ENCODE measurements at places on chromosomes 13 and 19.

DNA sequence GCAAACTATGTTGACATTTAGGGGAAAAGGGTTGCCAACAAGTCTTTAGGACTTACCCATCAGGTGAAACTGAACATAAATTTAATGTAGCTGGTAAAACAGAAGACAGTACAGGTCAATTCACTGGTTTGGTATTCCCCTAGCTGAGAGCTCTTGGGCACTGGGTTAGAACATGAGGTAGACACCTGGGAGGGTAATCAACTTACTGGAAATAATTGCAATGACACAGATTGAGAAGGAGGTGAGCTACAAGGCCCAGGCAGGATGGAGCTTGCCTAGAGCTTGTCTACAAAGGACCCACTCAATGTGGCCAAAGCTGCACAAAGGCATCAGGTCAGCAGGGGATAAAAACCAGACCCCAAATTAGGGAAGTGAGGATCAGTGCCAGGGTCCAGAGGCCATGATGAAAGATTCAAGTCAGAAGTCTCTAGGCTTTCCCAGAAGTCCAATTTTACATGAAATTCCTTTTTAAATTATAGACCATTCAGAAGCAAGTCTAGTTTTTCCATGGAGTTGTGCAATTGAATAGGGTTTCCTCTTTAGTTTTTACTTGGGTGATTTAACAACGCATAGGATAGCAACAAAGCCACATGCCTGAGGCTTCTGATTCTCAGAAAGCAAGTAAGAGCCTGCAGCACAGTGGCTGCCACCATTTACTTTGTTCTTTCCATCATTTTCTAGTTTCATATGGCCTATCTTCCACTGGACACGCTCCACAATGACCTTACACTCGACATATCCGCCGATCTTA, 194.0 kb downstream of the NDFIP2 start:
- no peak for DNase-seq

GRCh38 chr13:45119469-45119990, 780 bp upstream of the GTF2F2 start:
- DNase-seq, result peak; percentile 16

DNA sequence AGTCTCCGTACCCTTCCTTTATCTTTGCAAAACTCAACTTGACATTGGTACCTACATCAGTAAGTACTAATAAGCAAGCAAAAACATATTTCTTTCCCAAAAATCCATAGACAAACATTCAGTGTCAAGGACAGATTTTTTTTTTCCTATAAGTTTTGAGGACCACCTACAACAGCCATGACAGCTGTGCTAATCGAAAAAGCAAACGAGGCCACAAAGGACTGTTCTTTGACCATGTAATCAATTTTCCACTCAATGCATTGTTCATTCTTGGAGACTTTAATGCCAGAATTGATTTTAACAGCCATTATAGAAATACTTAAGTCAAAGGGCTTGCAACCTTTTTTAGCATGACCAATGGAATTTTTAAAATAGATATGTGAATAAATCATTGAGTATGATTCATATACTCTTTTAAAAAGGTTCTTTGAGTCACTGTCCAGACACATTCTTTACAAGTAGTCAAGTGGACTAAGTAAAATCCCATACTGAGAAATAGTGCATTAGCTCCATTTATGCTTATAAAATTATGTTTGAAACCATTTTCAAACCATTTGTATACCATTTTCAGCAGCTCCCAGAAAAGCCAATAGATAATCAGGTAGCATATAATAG, 323.9 kb downstream of the MZT1 start:
- DNase-seq, result no peak

- no peak for DNase-seq
Observed at GRCh38 chr13:61123538-61124289, 291.9 kb downstream of the PCDH20 start.

- no peak for DNase-seq
Observed at GRCh38 chr13:50969691-50970090, 60.1 kb downstream of the RNASEH2B start.

Measured in T-helper 2 cell (primary cell).